ENCODE measurements at places on chromosomes 13 and 19.

GRCh38 chr19:50515168-50515561 lies 1.5 kb upstream of the ASPDH start:
- DNase-seq = no peak

DNA sequence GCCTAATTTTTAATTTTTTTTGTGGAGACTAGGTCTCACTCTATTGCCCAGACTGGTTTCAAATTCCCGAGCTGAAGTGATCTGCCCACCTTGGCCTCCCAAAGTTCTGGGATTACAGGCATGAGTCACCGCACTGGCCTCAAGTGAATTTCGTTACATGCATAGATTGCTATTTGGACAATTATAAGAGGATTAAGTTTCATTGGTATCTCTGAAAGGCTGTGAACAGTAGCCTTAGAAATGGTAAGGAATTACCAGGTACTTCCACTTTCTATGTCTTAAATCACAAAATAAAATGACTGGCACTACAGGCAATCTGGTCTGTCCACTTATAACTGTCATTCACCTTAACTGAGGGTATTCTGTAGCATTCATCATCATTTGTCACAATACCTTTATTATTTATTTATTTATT lies 2.9 kb upstream of the CCDC9 start:
- DNase-seq = no peak

DNA sequence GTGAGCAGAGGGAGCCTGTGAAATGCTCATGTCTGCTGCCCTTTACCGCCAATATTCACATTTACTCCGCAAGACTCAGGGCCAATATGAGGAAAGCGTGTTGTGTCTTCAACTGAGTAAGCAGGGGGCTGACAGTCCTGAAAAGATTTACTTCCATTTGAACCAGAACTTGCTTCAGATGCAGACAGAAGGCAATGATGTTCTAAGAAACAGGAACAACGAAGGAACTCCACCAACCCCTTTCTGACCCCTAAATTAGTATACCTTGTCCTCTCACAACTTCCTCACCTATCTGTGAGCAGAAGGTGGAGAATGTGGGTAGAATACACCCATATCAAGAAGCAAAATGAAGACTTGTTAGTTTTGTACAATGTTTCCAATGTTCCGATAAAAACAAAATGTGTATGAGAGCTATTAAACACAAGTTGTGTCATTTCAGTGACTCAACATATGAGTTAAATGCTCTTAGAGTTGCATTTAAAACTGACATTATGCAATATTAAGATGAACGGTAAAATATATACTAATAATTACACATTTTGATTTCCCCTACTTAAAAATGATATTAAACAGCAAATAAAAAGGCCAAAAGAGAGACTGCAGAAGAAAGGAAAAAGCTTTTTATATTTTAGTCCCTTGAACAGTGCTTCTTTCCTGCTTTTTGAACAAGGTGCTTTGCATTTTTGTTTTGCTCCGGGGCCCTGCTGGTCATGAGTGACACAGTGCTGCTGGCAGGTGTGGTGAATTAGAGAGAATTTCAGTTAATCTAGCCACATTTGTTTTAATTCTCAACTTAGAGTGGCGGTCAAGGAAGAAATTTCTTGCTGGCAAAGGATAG lies 16.0 kb downstream of the TMEM272 start:
- no peak for DNase-seq

- no peak for DNase-seq
Measured at GRCh38 chr13:30510091-30510490, 44.4 kb upstream of the HMGB1 start.

GRCh38 chr13:110636701-110637201 lies 21.4 kb downstream of the NAXD start:
- no peak for DNase-seq

GRCh38 chr13:33782631-33783030 lies 35.3 kb upstream of the RFC3 start:
- DNase-seq = no peak

GRCh38 chr19:54011507-54012211 lies 20.2 kb downstream of the CACNG6 start:
- no peak for DNase-seq

DNA sequence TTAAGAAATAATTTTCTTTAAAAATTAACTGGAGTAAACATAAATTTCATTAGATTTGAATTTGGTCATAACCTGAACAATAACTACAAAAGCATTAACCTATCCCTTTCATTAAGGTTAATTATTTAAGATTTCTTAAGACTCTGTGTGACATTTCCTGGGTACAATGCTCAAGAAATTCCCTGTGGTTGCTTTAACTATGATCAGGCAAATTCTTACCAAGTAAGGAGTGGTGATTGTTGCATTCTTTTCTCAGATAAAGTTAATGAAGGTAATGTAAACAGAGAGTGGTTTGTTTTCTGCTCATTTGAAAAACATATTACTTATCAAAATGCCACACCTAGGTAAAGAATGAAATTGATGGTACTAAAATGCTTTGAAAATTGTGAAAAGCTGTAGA lies 114.8 kb upstream of the MIR17HG start:
- DNase-seq = no peak

DNA sequence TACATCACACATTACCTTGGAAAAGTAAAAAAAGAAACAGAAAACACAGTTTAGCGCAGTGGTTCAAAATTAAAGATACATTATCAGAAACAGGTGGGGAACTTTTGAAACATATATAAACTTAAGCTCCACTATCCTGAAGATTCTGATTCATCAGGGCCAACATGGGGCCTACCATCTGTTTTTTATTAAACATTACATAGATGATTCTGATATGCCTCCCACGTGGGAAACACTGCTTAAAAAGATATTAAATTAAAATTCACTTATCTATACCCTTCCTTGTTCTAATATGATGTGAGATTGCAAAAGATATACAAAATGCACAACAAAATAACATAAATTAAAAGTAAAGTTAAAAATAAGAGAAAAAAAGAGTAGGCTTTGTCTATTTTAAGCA lies 125.0 kb downstream of the VWA8 start:
- no peak for DNase-seq

DNA sequence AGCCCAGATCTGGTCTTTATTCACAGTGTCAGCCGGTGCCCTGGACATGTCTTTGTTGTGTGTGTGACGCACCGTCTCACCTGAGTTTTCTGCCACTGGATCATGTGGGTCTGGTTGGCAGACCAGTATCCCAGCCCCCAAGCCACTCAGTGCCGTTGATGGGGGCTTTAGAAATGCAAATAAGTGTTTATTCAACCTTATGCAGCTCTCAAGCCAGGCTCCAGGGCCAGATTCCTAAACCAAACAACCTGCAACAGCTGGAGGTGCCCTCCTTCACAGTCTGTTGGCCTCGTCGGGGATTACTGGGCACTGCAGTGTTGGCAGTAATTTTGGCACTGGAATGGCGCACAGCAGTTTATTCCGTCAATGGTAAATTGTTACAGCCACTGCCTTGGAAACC lies 21.6 kb downstream of the FAM124A start:
- no peak for DNase-seq

- peak; percentile 2 for DNase-seq
Measured at GRCh38 chr13:104984296-104984818, 1551.1 kb downstream of the EFNB2 start.

DNA sequence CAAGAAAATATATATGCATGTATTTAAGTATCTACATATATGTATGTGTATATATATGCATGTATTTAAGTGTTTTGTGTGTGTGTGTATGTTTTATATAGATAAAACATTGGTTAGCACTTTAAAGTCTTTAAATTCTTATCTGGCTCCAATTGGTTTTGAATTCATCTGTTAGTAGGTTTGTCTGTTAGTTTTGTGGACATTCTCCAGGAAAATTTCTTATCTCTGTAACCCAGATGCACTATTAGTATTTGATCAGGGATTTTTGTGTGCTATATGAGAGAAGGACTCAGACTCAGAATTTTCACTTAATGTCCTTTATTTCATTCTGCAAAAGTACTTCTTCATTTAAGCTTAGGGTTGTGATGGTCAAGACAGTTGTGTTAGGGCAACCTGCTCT lies 103.1 kb downstream of the ITGBL1 start:
- no peak for DNase-seq

- no peak for DNase-seq
Measured at GRCh38 chr19:53958168-53958571, 4.6 kb upstream of the CACNG8 start.

- DNase-seq = no peak
Measured at GRCh38 chr19:55603581-55604292, 1.7 kb upstream of the ZNF865 start.

DNA sequence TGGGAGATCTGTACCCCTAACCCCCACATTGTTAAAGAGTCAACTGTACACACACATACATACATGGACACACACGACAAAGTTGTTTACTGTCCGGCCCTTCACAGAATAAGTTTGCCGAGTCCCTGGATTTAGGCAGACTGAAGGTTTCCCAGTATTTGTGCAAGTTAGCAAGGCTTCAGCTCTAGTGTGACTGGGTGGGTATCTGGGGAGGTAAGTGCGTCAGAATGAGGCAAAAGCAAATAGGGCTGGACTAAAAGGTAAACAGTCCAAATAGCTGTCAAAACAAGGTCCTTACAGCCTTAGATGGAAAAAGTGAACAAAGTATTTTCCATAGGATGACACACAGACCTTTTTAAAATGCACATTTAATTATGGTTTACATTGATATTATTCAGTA lies 228.4 kb upstream of the UFM1 start:
- no peak for DNase-seq

DNA sequence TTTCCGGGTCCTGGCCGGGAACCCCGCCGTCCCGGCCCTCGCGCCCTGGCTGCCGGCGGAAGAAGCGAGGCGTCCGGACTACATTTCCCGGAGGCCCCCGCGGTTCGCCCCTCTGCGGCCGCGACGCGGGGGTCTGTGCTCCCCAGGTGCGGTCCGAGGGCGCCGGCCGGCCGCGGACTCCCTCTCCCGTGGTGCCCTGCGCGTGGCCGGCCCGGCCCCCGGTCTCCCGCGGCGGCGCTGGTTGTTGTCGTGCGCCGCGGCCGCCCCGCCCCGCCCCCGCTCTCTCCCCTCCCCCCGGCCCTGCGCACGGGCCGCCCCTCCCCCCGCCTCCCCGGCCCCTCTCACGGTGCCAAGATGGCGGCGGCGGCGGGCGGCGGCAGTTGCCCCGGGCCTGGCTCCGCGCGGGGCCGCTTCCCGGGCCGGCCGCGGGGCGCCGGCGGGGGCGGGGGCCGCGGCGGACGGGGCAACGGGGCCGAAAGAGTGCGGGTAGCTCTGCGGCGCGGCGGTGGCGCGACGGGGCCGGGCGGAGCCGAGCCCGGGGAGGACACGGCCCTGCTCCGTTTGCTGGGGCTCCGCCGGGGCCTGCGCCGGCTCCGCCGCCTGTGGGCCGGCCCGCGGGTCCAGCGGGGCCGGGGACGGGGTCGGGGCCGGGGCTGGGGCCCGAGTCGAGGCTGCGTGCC lies at the start of gene KMT2B:
KMT2B (plus strand) TSS at position 339 of the 680 bp plus-strand sequence; CDS start at position 355, 16 bp downstream.
- no peak for DNase-seq

DNA sequence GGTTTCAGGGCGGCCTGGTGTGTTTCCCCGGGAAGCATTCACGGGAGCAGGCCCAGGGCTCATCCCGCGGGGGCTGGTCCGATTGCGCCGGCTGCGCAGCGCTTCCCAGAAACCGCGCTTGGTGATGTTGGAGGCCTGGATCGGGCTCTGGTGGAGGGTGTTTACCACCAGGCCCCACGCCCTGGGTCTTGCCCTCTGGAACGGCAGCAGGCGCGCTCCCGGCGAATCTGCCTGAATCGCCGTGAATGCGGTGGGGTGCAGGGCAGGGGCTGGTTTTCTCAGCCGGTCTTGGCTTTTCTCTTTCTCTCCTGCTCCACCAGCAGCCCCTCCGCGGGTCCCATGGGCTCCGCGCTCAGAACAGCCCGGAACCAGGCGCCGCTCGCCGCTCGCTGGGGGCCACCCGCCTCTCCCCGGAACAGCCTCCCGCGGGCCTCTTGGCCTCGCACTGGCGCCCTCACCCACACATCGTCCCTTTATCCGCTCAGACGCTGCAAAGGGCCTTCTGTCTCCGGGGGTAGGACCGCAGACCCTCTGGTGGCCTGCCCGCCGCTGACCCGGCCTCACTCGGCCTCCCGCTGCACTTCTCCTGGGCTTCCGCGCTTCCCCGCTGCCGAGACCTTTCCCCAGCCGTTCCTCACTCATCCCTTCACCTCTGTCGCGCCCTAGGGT lies 69.4 kb upstream of the GJB6 start:
- DNase-seq = no peak

GRCh38 chr13:71626421-71627117 lies 240.4 kb downstream of the DACH1 start:
- DNase-seq = no peak

DNA sequence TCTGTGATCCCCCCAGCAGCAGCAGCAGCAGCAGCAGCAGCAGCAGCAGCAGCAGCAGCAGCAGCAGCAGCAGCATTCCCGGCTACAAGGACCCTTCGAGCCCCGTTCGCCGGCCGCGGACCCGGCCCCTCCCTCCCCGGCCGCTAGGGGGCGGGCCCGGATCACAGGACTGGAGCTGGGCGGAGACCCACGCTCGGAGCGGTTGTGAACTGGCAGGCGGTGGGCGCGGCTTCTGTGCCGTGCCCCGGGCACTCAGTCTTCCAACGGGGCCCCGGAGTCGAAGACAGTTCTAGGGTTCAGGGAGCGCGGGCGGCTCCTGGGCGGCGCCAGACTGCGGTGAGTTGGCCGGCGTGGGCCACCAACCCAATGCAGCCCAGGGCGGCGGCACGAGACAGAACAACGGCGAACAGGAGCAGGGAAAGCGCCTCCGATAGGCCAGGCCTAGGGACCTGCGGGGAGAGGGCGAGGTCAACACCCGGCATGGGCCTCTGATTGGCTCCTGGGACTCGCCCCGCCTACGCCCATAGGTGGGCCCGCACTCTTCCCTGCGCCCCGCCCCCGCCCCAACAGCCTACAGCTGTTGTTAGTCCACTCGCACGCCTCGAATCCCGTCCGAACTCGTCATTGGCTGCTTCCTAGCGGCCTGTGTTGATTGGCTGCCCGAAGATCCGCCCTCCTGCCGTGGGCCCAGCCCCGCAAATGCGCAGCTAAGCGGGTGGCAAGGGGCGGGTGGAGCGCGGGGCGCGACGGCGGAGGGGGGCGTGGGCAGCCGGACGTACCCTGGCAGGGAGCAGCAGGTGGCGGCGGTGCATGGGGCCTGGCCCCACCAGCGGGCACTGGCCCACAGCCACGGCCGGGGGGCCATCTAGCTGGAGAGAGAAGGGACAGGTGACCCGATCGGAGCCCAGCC lies 1.4 kb upstream of the SIX5 start:
- peak; percentile 84 for DNase-seq

- no peak for DNase-seq
Measured at GRCh38 chr13:49776871-49777270, 15.6 kb downstream of the KPNA3 start.

DNA sequence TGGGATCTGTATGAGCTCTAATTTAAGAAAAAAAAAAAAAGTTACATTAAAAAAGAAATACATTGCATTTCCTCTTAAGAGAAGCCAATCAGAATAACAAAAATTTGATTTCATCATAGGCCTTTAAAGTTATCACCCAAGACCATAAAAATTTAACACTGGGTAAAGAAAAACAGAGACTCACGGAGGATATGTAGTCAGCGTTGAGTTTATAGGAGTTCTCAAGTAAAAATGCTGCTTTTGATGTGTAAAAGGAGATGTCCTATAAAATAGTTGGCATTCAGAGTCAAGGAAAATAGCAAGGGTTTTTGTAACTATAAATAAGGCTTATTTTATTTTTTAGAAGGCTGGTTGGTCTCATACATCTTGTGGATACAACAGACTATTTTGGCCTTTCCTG lies 191.1 kb downstream of the EFNB2 start:
- DNase-seq = no peak

All from stimulated activated CD4-positive, alpha-beta T cell treated with anti-CD3 and anti-CD28 coated beads, Interleukin-12 subunit alpha, Interleukin-12 subunit beta, amount 100 ng/mL, for 24 hours (primary cell).